ENCODE measurements at places on chromosomes 7 and 10.

- DNase-seq, result no peak
These were observed 78.1 kb upstream of the PRR15 start for GRCh38 chr7:29485339-29486190.

DNA sequence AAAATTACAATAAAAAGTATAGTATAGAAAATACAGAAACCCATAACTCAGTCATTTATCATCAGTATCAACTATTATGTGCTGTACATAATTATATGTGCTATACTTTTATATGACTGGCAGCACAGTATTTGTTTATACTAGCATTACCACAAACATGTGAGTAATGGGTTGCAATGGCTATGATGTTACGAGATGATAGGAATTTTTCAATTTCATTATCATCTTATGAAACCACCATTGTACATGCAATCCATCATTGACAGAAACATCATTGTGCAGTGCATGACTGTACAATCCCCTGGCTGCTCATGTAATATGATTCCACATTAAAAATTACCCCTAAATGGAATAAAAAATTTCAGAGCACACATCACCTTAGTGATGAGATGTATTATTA lies 55.7 kb upstream of the TMEM229A start:
- no peak for DNase-seq

- no peak for DNase-seq
These were observed 27.0 kb downstream of the WBP1L start for GRCh38 chr10:102770792-102771191.

DNA sequence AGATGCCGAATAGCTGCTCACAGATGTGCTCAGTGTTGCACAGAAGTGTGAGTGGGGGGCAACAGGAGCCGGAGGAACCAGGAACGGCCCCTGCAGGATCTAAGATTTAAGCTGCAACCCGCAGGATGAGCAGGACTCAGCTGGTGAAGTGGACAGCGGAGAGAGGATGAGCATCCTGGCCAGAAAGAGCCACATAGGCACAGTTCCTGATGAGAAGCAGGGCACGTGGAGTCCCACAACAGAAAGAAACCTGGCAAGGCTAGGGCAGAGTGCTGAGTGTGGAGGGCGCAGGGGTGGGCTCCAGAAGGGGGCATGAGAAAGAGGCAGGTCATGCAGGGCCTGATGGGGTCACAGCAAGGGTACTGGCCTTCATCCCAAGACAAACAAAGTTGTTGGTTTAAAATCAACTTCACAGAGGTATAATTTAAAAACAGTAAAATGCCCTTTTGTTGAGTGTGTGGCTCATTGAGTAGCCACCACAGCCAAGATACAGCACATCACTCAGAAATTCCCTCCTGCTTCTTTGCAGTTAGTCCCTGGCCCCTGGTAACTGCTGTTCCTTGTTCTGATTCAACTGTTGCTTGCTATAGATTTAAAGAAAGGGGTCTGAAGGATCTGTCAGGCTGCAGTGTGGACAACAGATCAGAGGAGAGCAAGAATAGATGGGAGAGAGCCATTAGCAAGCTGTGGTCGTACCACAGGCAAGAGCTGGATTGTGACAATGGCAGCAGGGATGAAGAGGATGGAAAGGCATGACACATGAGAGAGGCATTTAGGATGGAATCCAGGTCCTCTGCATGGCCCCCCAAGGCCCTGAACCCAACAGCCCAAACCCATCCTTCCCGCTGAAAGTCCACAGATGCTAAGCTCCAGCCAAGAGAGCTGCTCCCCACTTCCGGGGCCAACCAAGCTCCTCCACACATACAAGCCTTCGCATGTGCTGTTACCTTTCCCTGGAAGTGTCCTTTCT lies 53.1 kb upstream of the OSBPL3 start:
- DNase-seq, result no peak

DNA sequence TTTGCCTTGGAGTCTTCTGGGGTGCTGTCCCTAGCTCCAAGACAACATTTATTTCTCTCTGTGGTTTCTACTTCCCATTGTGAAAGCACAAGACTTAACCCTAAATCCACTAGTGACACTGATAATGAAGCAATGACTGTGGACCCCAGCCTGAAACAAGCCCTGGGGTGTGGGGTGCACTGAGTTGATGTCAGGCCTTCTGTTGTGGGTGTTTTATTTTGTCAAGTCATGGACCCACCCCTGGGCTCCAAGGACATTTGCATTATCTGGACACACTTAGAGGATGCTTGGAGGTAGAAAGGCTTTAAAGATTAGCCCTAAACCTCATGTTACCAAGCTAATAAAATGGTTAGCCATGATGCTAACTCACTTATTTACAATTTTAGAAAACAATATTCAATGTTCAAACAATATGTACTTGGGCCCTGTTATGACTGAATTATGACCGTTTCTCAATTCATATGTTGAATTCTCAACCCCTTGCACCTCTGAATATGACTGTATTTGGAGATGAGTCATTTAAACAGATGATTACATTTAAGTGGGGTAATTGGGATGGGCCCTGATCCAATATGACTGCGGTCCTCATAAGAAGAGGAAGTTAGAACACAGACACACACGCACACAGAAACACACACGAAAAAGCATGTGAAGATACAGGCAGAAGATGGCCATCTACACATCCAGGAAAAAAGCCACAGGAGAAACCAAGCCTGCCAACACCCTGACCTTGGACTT lies 137.2 kb upstream of the IGFBP3 start:
- no peak for DNase-seq

GRCh38 chr10:132516771-132517725 lies 20.5 kb upstream of the INPP5A start:
- no peak for DNase-seq

- DNase-seq, result no peak
These were observed 32.0 kb upstream of the STRIP2 start for GRCh38 chr7:129401967-129402860.

DNA sequence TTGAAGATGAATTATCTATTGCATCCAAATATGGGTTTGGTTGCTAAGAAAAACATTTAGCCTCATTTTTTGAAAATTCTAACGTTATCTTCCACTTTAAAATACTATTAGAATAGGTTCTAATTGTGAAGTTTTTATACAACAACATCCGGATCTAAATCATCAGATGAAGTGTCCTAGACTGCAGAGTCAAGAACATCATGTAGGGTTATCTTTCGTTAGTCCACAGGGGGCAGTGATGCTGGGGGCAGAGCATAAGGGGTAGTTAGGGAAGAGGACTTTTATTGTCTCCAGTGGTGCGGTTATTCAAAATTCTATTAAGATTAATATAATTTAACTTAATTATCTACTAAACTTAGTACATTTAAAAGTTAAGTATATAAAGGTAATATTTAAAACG lies 990.6 kb upstream of the PHF14 start:
- no peak for DNase-seq

DNA sequence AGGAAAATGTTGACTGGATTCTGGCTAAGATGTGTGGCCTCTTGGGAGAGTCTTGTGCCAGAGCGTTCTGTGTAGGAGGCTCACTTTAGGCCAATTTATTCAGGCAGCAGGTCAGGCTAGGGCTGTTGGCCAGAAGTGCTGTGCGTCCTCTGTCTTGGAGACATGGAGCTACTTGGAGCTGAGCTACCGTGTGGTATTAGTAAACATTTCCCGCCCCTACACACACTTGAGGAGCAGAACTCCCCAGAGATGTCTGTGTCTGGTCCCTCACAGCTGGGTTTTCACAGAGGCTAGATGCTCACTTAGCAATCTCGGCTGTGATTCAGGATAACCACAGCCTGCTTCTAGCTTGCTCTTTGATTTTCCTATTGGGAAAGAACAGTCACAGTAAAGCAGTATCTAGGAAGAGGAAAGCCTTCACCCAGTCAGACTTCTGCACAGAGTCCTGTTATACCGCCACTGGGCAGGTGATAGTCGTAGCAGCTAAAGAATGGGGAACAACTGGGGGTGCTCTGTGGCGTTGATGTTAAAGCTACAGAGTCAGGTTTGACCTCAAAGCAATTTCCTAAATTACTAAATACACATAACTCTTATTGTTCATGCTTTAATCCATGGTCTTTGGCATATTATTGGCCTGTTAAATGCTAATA lies 86.7 kb downstream of the MDFIC start:
- DNase-seq, result no peak

- DNase-seq, result no peak
These were observed 159.5 kb downstream of the DNAH11 start for GRCh38 chr7:21702303-21702702.

DNA sequence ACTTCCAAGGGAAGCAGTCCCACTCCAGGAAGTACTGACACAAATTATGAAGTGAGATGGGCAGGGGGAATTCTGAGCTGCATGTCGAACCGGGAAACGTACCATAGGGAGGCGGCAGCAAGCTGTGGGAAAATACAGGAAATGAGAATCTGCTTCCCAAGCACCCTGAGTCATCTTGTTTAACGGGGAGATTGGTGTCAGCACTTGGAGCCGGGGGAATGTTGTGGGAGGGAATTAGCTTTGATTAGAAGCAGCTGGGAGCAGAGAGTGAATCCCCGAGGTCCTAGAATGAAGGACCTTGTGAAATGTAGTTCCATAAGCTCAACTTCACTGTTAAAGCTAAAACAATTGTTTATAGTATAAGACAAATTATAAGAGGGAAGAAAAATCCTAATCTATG lies 141.4 kb upstream of the PRKCQ start:
- no peak for DNase-seq

DNA sequence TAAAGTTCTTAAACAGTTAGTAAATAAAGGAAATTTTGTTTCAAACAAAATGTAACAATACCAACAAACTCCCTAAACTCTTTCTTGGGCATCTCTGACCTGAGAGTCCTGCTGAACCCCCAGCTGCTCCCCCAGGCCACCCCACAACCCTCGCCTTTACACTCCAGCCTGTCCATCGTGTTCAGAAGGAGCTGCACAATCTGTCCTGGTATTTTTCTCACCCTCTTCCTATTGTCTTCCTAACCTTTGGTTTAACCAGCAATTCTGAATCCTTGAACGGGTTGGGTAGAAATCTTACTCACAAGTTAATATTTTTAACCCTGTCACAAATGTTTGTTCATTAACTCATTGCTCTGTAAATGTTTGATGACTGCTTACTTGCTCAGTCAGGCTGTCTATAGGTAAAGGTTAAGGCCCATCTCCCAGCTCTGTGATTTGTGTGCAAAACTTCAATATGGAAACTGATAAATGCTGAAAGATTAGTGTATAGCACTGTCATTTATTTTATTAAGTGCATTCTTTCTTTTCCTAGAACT lies 16.8 kb downstream of the SFRP4 start:
- DNase-seq, result no peak

DNA sequence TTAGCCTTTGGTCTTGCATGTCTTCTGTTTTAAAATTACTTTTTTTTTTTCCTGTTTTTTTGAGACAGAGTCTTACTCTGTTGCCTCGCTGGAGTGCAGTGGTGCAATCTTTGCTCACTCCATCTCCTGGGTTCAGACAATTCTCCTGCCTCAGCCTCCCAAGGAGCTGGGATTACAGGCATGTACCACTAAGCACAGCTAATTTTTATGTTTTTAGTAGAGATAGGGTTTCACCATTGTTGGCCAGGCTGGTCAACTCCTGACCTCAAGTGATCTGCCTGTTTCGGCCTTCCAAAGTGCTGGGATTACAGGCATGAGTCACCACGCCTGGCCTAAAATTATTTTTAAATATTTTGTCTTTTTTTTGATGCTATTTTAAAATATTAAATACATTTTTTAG lies 38.5 kb downstream of the MLLT10 start:
- no peak for DNase-seq

- DNase-seq, result no peak
These were observed 32.3 kb downstream of the FAM241B start for GRCh38 chr10:69662173-69662877.

GRCh38 chr10:106424981-106425380 lies 739.5 kb downstream of the SORCS1 start:
- no peak for DNase-seq

DNA sequence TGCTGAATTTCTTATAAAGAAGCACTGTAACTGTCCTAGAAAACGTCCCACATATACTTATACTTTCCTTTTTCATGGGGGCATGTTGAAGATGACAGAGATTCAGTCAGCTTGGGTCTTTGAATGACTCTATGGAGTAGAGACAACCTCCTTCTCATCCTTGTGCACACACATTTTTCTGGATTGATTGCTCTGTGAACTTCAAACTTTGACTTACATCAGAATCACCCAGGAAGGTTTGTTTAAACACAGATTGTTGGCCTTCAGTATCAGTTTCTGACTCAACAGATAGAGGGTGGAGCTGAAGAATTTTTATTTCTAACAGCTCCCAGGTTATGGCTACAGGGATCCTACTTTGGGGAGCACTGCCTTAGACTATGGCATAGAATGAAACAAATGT lies 97.6 kb upstream of the DGKB start:
- no peak for DNase-seq

DNA sequence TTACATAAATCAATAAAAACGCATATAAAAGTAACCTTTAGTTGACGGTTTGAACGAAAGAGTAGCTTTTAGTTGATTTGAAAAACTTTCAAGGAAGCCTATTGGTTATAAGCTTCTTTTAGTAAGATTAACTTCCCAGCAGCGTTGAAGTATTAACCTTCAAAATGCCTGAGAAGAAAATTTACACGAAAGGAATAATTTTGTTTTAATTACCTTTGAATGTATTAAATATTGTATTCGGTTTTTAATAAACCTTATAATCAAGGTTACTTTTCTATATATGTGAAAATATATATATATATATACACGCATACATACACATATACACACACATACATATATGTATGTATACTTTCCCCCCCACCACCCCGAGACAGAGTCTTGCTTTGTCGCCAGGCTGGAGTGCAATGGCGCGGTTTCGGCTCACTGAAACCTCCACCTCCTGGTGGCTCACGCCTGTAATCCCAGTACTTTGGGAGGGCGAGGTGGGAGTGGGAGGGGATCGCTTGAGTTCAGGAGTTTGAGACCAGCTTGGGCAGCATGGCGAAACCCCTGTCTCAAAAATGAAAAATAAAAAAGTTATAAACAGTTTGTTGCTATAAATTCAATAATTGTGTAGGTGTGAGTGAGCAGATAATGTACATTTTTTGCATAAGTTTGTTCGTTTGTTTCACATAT lies 57.6 kb upstream of the EZH2 start:
- DNase-seq, result no peak

DNA sequence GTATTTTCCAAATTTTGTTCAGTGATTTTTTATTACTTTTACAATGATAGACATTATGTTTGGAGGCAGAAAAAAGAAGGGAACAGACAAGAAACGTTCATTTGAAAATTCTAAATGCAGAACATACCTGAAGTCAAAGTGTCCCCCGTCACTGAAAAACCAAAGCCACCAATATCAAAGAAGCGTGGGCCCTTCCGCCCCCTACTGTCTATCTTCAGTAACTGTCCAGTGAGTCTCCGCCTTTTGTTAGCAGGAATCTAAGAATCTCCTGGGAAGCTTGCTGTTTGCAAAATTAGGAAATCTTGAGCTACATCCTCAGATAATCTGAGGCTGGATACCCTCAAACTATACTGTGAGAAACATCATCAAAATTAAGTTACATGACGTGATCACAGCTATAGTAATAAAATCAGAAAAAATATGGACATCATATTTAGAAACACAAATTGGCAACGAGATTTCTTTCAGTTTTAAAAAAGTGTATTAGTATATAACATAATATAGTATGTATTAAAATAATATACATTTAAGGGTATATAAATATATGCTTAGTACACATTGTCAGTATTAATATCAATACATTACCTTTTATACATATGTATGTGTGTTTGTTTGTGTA lies 169.3 kb upstream of the AKR1E2 start:
- peak; percentile 29 for DNase-seq

- DNase-seq, result no peak
These were observed 141.6 kb upstream of the GDF10 start for GRCh38 chr10:47158116-47159071.

Measured in stimulated activated CD8-positive, alpha-beta memory T cell treated with anti-CD3 and anti-CD28 coated beads, Interleukin-7, amount 100 ng/mL, for 1 hour (primary cell).